ENCODE measurements at places on chromosomes 5 and 9.

GRCh38 chr5:139422307-139422893 is 16.9 kb downstream of the DNAJC18 start:
- no peak for DNase-seq

GRCh38 chr5:73486119-73486899 is 11.9 kb upstream of the BTF3 start:
- DNase-seq: no peak

DNA sequence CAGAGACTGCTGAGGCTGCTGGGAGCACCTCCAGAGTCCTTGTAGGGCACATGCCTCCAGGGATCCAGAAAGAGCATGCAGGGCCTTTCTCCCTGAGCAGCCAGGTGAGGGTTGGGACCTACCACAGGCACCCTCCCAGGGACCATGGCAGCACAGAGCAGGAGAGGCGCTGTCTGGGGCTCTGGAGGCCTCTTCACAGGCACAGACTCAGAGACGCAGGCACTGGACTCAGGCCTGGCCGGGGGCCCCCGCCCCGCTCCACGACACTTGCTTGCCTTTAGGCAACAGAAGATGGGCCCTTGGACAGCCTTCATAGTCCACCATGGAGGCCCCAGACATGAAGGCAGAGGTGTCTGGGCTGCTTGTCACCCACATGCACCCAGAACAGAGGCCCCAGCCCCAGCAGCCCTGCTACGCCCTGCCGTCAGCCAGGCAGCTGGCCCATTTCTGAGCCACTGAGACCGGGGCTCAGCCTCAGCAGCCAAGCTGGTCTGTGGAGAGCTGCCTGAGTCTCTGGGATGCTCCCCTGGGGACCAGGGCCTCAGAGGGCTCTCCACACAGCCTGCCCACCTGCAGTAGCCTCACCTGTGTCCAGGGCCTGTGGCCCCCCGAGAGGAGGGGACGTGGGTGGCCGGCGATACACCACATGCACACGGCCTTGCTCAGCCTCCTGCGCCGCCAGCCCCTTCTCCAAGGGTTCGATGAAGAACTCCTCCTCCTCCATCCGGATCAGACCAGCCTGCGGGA is 72.8 kb downstream of the ADAMTS2 start:
- no peak for DNase-seq

DNA sequence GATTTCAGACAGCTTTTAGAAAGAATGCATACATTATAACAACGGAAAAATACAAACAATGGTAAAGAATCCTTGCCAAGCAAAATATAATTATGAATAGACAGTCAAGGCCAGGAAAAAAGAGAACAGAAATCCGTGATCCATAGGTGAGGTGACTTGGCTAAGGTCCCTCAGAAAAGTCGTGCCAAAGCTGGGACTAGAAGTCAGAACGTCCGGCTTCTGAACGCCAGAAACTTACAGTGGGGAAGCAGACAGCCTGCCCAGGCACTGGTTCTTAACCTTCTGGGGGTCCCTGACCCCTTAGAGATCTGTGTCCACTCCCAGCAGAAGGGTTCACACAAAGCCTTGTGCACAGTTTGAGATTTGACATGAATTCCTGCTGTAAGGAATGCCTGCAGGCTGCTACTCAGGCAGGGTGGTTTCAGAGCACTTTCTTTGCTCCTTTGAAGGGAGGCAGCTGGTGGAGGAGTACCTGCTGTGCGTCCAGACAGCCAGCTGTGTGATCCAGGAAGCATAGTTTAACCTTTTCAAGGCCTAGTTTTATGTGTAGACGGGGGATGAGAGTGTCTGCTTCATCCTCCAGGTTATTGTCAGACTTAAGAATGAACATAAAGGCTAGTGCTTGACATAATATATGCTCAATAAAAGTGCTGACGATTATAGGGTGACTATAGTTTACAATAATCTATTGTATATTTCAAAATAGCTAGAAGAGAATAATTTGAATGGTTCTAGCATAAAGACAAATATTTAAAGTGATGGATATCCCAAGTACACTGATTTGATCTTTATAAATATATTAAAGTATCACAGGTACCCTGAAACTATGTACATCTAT is 852 bp downstream of the ARHGEF37 start:
- DNase-seq: no peak

DNA sequence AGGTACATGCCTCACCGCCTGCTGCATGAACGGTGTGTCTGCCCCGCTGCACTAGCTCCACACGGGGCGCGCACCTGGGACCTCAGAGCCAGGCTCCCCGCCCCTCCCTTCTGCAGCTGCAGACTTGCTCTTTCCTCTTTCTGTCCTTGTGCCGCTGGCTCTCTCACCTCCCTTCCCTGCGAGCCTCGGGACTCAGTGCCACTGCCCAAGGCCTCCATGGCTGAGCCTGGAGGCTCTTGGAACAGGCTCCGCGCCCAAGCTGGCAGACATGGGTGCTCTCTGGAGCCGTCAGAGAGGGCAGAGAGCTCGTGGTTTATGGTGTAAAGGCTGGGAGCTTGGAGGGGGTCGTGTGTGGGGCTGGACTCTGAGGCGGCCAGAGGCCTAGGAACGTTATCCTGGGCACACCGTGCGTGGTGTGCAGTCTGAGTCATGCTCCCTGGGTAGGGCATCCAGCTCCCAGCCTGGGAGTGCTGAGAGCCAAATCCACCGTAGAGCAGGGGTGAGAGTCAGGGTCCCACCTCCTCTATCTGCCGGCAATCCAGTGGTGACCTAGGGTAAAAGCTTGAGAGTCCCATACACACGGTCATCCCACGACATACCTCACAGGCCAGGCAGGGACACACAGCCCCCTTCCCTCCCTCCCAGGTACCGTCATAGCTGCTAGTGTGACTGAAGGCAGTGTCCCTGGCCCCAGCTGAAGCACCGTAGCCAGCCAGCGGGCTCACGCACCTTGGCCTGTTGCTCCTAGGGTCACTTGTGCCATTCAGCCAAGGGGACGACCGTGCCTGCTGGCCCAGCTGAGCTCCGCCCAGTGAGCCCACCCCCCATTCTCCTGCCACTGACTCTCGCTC is 22.4 kb downstream of the GOLGA2 start:
- DNase-seq: no peak

GRCh38 chr5:67081261-67081660 is 115.3 kb downstream of the CD180 start:
- DNase-seq: no peak

GRCh38 chr5:175736652-175737051 is 78.8 kb downstream of the HRH2 start:
- no peak for DNase-seq

DNA sequence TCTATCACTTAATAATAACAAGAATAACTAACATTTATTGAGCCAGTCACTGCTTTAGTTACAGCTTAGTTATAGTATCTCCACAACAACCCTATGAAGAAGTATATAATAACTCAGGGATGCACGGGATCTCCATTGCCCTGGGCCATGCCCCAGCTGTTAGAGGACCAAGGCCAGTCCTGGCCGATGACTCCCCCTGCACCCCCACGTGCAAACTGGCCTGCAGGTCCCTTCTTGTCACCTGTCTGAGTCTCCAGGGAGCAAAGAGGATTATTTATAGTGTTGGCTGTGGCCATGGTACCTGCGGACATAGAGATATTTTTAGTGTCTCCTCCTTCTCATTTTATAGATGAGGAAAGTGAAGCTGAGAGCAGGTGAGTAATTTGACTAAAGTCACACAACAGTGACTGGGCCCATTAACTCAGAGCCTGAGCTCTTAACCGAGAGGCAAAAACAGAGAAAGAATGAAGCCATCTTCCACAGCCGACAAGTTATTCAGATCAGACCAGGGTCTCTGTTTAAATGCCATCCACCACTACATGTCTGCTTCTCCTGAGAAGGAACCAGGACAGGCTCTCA is 94.4 kb downstream of the TMEM215 start:
- no peak for DNase-seq

- no peak for DNase-seq
These were observed 931.0 kb upstream of the DMAC1 start for GRCh38 chr9:8730618-8731017.

DNA sequence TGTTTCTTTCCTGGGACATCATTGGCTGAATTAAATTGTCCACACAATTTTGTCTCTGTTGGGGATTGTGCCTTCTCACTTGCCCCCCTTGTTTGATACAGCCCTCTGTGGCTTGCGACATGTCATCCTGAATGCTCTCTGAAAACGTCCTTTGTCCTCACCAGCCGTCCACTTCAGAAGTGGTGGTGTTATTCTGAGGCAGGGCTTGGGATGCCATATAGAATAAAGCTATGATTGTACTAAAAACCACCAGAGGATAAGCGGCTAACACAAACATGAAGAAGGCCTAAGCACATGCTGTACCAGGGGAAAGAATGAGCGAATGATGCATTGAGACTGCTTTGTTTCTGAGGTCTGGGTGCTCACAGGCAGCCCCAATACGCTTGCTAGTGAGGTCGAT is 3.5 kb upstream of the SNX30 start:
- no peak for DNase-seq

- no peak for DNase-seq
These were observed 19.5 kb downstream of the DCAF10 start for GRCh38 chr9:37820142-37820541.

- DNase-seq: no peak
These were observed 176.4 kb downstream of the TRPM6 start for GRCh38 chr9:74711341-74711740.

- DNase-seq: no peak
These were observed 25.2 kb upstream of the PITX1 start for GRCh38 chr5:135059000-135059923.

GRCh38 chr9:22079873-22080341 is 70.8 kb upstream of the CDKN2B start:
- peak; percentile 2 for DNase-seq

DNA sequence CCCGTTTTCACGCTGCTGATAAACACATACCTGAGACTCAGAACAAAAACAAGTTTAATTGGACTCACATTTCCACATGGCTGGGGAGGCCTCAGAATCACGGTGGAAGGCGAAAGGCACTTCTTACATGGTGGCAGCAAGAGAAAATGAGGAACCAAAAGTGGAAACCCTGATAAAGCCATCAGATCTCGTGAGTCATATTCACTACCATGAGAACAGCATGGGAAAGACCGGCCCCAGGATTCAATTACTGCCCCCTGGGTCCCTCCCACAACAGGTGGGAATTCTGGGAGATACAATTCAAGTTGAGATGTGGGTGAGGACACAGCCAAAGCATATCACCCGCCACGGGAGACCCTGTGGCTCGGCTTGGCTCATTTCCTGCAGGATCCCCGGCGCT is 20.2 kb downstream of the EXD3 start:
- no peak for DNase-seq

GRCh38 chr5:139050432-139050831 is 147.7 kb downstream of the SIL1 start:
- no peak for DNase-seq
